ENCODE measurements at places on chromosomes 5 and 9.

GRCh38 chr9:112898872-112899311 is 8.2 kb upstream of the SLC46A2 start:
- no peak for DNase-seq

GRCh38 chr5:147504011-147504410 is 5.9 kb downstream of the DPYSL3 start:
- no peak for DNase-seq

GRCh38 chr5:142032747-142033631 is 20.2 kb upstream of the GNPDA1 start:
- no peak for DNase-seq

- no peak for DNase-seq
Observed at GRCh38 chr5:173472164-173472563, 143.9 kb upstream of the STC2 start.

DNA sequence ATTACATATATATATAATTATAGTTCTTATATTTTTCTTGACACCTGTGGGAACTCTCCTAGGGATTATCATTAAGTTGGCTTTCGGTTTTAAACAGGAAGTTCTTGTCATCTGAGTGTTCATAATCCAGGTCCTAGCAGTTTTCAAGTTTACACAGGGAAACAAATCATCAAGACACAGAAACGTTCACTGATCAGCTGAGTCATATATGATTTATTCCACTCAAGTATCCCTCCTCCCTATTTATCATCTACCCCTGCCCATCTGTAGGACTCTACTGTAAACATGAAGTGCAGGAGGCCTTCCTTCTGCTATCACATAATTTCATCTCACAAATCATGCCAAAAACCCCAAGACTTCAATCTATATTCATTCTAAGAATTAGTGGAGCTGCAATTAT is 6.3 kb downstream of the SLC25A51 start:
- no peak for DNase-seq

GRCh38 chr9:83220730-83221129 is 157.8 kb upstream of the RASEF start:
- no peak for DNase-seq

DNA sequence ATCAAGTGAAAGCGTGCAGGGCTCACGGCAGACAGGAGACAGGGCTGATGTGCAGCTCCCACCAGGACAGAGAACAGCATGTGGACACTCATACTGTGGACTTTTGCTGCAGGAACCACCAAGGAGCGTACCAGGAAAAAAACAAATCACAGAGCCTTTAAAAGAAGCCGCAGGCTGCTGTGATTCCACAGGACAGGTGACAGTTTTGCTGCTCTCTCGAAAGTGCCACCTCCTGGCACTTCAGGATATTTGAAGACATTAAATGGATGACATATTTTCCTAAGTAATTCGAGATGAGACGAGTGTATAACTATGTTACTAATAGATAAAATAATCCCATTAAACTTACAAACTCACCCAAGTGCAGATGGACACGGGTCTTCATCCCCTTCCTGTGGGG is 29.3 kb downstream of the ZDHHC11 start:
- DNase-seq: no peak

DNA sequence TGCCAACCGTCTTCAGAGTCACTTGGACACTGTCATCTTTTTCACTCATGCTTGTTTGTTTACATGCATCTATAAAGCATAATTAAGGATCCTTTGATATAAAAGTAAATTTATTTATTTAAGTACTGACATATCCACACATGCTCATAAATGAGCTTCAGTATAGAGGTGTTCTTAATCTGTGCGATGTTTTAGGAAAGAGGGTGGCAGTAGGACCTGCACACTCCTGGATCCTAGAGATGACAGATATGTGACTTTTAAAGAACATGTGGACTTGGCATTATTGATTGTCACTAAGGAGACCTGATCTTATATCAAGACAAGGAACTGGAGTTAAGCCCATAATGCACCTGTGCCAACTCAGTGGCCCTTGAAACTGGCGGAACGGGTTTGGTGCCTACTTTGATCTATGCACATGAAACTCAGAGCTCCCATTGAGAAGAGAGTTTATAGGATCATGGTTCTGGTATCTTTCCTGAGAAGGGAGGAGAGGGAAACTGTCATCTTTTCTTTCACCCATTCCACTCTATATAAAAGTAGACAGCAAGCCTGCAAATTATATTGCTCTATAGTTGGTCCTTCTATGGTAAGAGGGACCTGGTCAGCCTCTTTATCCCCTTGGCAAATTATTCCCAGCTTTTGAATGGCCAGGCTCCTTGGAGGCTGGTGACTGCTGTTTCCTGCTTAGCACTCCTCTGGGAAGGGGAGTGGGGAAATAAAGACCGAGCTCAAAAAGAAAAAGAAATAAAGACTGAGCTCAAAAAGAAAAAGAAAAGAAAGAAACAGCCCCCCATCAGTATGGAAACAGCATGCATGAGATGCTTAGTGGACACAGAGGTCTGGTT is 57.8 kb upstream of the LIFR start:
- DNase-seq: no peak

DNA sequence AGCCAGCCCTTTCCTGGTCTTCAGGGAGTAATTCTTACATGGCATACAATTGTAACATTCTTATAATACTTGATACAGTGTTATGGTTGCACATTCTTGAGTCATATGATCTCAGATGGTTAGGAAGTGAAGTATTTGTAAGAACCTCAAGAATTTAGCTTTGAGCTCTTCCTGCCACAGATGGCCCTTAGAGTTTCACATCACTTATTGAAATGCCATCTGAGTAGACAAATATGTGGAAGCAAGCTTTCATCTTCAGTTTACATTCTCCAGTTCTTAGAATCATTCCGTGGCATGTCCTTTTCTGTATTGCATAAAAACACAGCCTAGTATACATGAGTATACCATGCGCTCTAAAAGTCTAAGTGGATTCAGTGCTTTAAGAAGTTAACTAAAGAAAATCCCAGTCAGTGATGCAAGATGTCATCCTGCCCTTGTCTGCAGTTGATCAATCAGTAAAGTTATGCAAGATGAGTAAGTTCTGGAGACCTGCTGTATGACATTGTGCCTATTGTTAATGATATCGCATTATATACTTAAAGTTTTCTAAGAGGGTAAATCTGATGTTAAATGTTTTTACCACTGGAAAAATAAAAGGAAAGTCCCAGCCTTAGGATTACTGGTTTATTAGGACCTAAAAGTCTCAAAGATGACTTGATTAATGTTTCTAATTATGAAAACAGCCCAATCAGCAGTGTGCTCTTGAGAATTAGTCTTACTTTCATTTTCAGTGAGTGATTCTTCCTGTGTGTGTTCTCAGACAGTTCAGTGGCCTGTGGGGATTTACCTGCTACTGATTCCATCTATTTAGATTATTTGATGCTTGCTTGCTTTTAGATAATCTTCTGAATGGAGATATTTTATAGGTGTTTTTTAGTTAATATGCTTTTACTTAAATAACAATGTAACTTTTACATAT is 29.4 kb downstream of the RHOBTB3 start:
- no peak for DNase-seq

DNA sequence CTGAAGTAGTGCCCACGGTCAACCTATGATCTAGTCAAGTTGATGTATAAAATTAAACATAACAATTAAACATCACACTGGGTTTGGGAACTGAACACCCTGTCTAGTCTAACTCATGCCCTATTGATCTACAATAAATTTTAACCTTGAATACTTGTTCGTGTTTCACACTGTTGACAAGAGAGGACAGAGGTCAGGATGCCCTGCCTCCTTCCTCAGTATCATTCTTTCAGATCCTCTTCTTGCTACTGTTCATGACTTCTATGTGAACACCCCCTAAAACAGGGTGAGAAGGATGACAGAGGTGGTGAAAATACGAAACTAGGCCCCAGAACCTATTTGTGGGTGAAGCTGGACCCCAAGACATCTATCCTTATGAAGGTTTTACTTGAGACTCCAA is 8.1 kb upstream of the MAT2B start:
- no peak for DNase-seq

GRCh38 chr9:36222449-36222848 is 31.7 kb downstream of the CLTA start:
- no peak for DNase-seq

GRCh38 chr5:96112123-96112670 is 150.5 kb upstream of the ELL2 start:
- no peak for DNase-seq

DNA sequence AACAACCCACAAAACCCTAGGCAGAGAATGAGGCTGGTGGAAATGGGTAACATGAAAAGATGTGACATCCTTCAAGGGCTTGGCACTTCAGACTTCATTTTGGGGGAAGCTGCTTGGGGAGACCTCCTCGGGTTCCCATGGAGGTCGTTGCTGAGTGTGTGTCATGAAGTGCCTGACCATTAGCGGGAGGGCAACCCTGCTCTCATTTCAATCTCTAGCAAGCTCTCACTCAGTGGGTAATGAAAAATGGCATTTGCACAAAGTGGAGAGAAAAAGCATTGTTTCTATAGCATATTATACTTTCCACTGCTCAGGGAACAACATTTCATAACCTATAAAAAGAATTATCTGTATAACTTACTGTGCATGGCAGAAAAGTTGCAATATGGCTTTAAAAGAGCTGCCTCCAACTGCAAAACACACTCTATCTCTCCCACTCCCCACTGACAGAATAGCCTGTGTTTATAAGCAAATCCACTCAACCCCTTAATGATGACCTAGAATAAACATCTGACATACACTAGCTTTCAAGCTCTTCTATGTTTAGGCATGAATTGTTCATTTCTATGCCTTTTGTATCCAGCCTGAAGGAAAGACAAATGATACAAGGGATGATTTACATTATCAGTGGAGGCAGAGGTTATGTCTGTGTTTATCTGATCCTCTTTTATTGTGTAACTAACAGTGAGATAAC is 357.2 kb downstream of the ZSWIM6 start:
- DNase-seq: no peak

DNA sequence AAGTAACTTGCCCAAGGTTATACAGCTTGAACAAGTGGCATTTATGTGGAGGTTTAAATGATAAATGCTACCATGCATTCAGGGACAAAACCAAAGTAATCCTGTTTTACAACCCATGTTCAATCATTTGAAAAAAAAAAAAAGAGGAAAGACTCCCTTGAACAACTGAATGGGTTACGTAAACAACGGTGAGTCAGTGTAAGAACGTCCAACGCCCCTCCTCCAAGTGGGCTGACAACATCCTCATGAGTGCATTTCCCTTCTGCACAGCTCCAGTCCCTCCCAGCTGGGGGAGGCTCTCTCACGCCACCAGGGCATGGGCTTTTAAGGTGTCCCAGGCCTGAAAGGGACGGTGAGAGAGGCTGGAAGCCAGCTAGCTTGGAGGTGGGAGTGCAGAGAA is 90.0 kb downstream of the PRRT1B start:
- peak; percentile 58 for DNase-seq

- DNase-seq: no peak
Observed at GRCh38 chr5:173925449-173926071, 37.4 kb downstream of the CPEB4 start.

- no peak for DNase-seq
Observed at GRCh38 chr9:98302938-98303632, 47.6 kb upstream of the TBC1D2 start.

DNA sequence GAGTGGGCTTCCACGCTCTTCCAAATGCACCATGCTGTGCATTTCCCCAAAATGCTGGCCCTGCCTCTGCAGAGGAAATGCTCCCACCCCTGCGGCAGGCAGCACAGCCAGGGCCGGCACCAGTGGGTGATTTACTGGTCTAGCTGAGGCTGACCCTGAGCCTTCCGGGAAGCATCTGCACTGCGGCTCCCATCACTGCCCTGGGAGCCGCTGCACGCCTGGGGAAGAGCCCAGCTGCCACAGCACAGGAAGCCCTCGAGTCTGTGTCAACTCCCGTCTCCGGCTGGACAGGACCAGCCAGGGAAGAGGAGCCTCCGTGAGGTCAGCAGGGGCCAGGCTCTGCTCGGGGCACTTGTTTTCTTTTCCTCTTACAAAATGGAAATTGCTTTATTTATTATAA is 25.1 kb upstream of the EEIG1 start:
- no peak for DNase-seq

- no peak for DNase-seq
Observed at GRCh38 chr5:139698490-139699146, 50.5 kb downstream of the CXXC5 start.

All from esophagus squamous epithelium (tissue), 5 donors.